ENCODE measurements at places on chromosomes 2 and 18.

DNA sequence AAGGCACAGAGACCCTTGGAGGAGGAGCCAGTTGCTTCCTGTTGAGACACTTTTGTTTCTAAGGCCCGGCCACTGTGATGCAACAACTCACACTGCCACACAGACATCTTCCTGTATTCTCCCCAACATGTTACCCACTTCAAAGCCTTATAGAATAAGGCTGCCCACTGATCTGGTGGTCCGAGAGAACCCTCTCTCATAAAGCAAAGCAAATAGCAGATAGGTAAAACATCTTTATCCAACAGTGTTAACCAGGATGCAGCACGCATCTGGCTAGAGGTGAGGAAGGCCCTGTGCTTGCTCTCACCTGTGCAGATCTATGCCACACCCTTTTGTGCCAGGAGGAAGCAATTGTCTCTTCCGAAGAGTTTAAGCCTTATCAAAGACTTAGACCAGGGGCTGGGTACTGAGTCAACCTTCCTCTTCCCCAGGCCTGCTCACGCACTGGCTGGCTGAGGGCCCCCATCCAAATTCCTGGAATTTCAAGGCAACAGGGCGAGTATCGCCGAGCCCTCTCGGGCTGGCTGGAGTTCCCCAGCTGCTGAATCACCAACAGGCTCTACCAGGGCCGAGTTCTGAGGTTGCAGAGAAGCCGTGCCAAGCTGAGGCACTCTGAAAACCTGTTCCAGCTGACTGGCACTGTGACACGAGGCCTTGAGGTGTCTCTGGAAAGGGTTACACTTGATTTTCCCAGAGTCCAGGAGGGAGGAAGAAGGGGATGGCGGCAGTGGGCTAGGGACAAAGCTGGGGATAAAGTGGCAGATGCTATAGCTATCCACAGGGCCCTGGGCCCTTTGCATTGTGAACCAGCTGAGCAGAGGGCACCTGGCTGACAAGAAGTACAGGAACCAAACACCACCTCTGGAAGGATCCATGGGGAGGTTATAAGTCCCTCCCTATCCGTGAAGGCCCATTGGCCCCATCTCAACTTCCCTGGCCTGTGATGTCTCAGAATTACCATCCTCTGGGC lies 29.3 kb downstream of the TGFA start:
- no peak for DNase-seq

DNA sequence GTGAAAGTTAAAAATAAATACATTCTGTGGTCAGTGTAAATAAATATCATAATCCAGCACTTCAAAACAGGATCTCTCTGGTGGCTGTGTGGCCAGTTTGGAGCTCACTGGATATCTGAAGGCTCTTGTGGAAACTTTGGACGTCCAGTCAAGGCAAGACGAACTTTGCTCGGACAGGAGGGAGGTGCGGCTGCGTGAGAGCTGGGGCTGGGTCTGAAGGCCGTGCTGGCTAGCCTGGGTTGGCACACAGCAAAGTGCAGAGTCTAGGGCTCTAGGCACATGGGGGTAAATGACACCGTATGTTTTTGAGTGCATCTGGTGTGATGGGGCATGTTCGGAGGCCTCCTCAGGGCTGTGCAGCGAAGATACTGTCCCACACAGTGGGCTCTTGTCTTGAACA lies 78.9 kb upstream of the TXNDC2 start:
- no peak for DNase-seq

DNA sequence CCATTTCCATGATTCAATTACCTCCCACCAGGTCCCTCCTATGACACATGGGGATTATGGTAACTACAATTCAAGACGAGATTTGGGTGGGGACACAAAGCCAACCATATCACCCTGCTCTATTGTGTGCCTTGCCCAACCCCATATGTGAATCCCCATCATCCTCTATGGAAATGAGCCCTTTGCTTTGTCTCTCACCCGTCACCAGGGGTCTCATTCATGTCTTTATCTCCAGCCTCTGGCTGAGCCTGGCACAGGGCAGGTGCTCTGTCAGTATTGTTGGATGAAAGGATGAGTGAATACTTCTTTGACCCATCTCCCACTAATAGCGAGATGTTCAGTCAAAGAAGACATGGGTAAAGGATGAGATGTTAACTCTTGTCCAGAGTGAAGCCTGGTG lies 116.6 kb upstream of the LGALSL start:
- no peak for DNase-seq

GRCh38 chr2:199144036-199144435 lies 313.7 kb downstream of the SATB2 start:
- DNase-seq: no peak

- no peak for DNase-seq
Observed at GRCh38 chr2:237806334-237806733, 7.8 kb downstream of the RBM44 start.

GRCh38 chr18:48915626-48916425 lies 34.9 kb downstream of the SMAD7 start:
- DNase-seq: no peak

- no peak for DNase-seq
Observed at GRCh38 chr2:76316691-76317090, 606.0 kb upstream of the GCFC2 start.

DNA sequence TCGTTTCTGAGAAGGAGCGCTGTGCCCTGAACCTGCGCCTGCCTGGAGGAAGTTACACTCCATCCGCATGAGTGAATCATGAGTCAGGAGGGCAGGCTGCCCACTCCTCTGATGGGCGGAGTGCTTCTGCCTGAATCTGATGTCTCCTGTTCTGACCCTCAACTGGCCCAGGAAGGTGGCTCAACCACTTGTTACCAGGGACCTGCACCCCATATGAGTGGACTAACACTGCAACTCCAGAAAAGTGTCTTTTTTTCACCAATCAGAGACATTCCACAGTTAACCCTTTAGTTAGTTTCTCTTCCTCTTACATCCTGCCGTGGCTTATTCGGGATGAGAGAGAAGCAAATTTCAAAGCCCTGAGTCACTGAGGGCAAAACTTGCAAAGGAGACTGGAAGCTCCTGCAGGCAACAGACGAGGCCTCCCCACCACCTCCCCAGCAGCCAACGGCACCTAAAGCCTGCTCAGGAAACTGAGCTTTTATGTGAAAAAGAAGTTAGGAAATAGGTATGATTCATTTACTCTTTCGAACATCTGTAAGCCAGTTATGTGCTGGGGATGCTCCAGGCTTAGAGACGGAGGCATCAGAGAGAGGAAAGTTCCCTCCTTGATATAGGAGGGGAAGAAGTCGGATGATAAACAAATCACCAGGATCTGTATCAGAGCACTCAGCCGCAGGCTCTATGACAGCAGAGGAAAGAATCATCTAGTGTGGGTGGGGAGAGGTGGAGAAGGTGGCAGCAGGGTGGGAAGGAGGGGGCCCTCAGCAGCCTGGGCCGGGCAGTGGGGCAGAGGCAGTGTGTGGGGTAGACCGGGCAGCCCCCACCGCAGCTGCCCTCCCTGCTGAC lies 30.9 kb downstream of the MBP start:
- DNase-seq: no peak

GRCh38 chr2:120876526-120877280 lies 141.0 kb downstream of the GLI2 start:
- DNase-seq: no peak

DNA sequence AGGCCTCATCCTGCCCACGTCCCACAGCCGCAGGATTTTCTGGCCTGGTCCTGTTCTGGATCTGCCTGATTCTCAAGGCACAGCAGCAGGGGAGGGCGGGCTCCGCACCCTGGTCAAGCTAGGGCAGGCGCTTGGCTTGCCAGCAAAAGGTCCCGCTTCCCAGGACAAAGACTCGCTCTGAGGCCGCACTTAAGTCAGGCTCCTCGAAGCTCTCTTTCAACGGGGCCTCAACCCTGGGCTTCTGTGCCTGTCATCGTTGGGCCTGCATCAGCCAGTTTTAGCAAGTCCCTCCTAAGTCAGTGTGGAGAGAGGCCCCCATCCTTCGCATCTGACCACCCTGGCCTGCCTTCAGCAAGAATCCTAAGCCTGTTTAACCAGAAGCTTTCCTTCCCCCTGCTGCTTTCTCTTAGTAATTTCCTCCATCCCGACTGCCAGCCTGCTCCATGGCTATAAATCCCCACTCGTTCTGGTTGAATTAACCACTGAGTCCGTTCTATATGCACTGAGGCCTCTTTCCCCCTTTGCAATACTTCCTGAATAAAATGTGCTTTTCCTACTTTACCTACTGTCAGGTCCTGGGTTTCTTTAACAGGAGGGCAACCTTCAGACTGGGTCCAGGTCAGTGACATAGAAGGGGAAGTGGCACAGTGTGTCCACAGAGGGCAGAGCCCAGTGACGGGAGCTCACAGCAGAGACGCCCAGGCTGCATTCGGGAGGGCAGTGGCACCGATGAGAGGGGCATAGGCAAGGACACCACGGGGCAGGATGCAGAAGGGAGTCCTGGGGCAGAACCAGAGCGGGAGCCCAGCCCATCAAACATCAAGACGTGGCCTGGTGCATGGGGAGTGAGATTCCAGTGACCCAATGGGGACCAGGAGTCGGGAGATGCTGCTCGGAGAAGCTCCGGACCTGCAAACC lies 62.7 kb downstream of the SP110 start:
- DNase-seq: no peak

- no peak for DNase-seq
Observed at GRCh38 chr2:226002438-226002837, 602.9 kb downstream of the NYAP2 start.

- DNase-seq: no peak
Observed at GRCh38 chr18:5122272-5122671, 74.8 kb downstream of the AKAIN1 start.

GRCh38 chr18:56508370-56509036 lies 129.9 kb downstream of the TXNL1 start:
- no peak for DNase-seq

All from NCI-H1092 (cell line).